ENCODE measurements at places on chromosomes 11 and 22.

DNA sequence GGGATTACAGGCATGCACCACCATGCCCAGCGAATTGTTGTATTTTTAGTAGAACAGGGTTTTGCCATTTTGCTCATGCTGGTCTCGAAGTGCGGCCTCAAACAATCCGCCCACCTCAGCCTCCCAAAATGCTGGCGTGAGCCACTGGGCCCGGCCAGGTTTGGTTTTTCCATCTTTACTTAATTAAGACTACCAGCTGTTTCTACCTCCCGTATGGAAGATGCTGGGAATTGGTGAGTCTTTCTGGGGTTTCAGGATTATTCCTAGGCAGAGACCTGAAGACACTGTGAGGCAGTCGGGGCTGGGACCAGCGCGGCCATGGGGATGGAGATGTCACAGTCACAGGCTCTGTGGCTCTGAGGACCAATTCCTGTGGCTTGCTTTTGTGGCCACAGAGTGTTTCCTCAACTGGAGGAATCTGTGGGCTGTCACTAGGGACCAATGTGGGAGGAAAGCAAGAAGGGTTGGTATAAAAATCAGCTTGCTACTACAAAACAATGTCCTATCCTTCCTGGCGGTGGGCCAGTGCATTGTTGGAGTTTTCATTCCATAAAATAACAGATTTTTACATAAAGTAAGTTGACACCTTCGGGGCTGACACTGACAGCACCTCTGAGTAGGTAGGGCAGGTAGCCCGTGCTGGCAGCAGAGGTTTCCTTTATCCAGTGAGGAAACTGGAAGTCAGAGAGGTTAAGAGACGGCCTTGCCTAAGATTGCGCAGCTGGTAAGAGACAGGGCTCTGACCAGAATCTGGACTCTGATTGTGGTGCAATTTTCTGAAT is 8.4 kb upstream of the FTH1 start:
- no peak for DNase-seq

DNA sequence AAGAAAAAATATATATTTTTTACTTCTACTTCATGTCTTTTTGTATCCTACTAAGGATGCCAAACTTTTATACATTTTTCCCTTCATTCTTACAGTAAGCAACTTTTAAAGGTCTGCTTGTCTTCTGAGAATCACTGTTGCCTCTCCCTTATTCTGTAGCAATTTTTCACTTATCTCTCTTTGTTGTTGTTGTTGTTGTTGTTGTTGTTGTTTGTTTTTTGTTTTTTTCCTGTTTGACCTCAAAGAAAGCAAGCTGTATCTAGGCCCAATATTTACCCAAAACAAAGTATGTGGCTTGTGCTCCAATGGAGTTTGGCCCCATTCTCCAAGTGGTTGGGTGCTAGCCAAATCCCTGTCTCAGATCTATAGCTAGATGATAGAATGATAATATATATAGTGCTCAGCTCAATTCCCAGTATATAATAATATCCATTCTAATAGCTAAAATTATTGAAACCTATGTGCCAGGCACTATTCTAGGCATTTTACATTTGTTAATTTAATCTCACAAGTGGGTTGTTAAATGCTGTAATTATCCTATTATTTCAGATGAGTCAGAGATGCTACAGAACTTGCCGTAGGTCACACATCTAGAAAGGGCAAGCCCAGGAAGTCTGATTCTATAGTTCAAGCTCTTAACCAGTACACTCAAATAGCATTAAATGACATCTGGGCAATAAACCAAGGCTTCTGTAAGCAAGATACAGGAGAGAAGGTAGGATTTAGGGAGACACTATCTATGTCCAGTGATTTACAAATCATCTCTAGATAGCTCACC is 205.1 kb upstream of the PITPNB start:
- DNase-seq, result no peak

- no peak for DNase-seq
Measured at GRCh38 chr11:68550485-68550817, 89.9 kb downstream of the PPP6R3 start.

DNA sequence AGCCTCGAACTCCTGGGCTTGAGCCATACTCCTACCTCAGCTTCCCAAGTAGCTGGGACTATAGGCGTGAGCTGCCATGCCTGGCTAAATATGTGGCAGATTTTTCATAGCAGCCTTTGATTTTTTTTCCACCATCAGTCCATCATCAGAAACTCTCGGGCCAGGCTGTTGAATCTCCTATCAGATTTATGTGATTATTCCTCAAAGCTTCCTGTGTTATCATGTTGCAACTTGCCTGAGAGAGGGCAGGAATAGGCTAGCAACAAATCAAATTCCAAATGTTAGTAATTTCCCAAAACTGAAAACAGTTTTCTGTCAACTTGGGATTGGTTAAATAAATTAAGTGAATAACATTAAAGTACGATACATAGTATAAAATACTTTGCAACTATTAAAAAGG is 3.4 kb downstream of the LRRC51 start:
- DNase-seq, result no peak

- DNase-seq, result no peak
Measured at GRCh38 chr11:103926990-103927389, 109.5 kb upstream of the DDI1 start.

GRCh38 chr11:16945671-16946469 is 68.3 kb downstream of the PLEKHA7 start:
- DNase-seq, result peak; percentile 1

- DNase-seq, result peak; percentile 28
Measured at GRCh38 chr22:48953103-48953720, 874.5 kb downstream of the BRD1 start.

DNA sequence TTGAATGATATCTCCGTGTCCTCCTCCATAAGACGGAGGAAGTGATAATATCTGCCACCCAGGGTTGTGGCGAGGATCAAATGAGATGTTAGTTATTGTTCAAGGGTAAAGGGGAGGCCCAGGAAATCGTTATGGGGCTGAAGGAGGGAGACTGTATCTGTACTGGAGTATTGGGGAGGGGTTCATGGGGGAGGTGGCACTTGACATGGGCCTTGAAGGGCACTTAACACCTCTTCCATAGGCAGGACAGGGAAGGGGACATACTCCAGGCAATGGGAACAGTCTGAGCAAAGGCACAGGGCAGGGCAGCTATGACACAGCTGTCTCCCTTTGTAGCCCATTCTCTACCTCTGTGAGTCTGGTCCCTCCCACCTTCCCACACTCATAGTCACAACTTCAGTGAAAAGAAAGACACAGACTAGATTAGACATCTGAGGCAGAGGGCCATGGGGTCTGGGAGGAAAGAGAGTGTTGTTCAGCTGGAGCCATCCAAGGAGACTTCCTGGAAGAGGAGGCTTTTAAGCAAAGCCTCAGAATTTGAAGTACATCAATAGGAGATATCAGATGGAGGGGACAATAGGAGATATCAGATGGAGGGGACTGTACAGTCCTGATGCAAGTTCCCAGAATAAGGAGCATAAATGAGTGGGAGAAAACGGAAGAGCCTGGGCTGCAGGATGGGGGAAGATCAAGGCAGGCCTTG is 15.8 kb upstream of the DGKZ start:
- DNase-seq, result no peak

DNA sequence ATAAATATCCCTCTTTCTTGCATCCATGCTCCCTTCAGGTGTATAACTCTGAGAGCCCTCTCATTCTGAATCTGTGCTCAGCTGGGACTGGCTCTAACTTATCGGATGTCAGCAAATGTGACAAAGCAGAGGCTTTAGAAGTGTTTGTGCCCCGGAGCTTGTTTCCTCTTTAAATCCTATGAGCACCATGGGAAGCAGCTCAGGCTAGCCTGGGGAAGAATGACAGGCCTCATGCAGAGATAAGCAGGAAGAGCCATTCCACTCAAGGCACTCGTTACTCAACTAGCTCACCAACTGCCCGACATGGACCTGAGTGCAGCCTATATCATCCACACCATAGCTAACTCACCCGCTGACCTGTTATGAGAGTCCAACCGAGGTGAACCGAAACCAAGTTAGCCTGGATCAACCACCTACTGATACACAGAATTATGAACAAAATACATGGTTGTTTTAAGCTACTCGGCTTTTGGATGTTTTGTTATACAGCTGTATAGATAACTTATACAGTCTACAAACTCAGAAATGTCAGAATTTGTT is 990.7 kb downstream of the NTM start:
- no peak for DNase-seq

- DNase-seq, result no peak
Measured at GRCh38 chr11:66146074-66146473, 76.0 kb downstream of the PACS1 start.

DNA sequence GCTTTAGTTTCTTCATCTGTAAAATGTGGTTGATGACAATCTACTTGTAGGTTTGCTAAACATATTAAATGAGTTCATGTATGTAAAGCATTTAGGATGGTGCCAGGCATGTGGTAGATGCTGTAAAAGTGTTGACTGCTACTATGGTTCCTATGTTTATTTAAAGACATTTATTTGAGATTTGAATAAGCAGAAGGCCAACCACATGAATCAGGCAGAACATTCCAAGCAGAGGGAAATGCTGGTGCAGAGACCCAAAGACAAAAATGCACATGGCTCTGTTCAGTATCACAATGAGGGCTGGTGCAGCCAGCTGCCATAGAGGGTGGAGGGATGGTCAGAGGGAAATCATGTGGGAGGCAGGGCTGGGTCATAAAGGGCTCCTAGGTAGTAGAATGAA is 156.2 kb upstream of the PDGFD start:
- DNase-seq, result no peak

DNA sequence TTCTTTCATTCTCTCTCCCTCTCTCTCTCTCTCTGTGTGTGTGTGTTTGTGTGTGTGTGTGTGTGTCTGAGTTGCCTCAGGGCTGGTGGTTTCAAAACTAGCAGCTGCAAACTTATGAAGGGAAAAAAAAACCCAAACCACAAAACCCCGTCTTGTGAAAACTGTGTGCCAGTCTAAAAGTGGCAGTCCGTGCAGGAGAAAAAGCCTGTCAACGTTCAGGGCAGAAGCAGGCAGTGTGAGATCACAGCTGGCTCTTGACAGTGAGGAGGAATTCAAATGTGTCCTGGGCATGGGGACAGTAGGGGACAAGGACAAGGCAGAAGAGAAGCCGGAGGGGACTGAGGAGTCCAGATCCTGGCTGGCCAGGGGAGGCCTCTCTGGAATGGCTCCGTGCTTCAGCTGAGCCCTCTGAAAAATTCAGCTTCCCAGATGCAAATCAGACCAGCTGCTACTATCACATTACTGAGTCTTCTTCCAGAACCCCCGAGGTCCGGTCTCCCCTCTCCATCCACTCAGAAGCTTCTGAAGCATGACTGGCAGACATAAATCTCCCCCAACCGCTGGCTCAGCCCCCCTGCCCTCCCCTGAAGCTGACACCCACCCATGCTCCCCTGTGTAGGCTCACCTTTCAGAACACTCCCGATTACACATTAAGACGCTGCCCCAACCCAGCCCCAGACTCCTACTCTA is 31.9 kb downstream of the FLI1 start:
- peak; percentile 53 for DNase-seq

GRCh38 chr11:126438272-126438671 is 82.8 kb downstream of the ST3GAL4 start:
- DNase-seq, result no peak

DNA sequence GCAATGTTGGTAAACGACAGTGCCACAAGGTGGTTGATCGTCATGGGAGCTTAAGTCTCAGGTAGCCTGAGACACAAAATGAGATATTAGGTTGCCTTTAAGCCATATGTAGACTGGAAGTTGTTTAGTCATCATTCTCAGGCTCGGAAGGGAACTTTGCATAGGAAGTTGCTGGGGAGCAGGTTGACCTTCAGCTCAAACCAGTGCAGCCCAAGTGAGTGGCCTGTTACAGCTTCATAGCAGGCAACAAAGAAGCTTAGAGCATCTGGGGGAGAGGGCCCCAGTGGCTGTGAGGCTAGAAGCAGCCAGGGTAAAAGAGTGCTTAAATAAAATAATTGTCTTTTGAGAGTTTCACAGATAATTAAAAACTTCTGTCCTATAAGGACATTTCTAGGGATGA is 404.0 kb downstream of the GUCY1A2 start:
- no peak for DNase-seq

DNA sequence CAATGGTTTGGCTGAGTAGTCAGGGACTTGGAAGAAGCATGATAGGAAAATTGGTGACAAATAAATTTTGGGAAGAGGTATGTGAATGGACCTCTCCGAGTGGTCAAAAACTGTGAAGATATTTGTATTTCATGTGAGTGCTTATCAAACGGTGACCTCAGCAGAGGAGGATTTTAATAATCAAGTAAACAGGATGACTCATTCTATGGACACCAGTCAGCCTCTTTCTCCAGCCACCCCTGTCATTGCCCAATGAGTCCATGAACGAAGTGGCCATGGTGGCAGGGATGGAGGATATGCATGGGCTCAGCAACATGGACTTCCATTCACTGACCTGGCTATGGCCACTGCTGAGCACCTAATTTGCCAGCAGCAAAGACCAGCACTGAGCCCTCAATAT is 21.2 kb downstream of the MS4A4E start:
- no peak for DNase-seq

- peak; percentile 3 for DNase-seq
Measured at GRCh38 chr11:118672846-118673245, 6.6 kb downstream of the TREH start.

GRCh38 chr11:116927163-116927974 is 89.9 kb upstream of the APOA1 start:
- DNase-seq, result no peak

- no peak for DNase-seq
Measured at GRCh38 chr11:20113149-20113438, 47.2 kb downstream of the DBX1 start.

- DNase-seq, result peak; percentile 62
Measured at GRCh38 chr11:31817621-31818424, 6.7 kb upstream of the PAX6 start.

GRCh38 chr22:25572708-25573171 is 8.3 kb downstream of the GRK3 start:
- no peak for DNase-seq

- DNase-seq, result no peak
Measured at GRCh38 chr22:20750461-20751184, 23.3 kb upstream of the SERPIND1 start.

DNA sequence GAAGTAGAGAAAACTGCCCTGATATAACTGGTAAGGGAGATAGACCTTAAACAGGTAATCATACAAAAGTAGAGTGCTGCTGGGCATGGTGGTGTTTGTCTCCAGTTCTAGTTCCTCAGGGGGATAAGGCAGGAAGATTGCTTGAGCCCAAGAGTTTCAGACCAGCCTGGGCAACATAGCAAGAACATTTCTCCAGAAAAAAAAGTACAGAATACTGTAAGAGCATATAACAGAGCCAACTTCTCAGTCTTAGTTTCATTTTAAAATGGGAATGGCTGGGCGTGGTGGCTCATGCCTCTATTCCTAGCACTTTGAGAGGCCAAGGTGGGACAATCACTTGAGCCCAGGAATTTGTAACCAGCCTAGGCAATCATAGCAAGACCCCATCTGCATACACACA is 4.5 kb upstream of the RHOG start:
- no peak for DNase-seq

- no peak for DNase-seq
Measured at GRCh38 chr22:36860017-36860416, 789 bp upstream of the NCF4 start.
